ENCODE measurements at places on chromosomes 2 and 18. TPM values are rescaled to one million over a fixed set of nuclear protein-coding genes. Genes with fewer than 3 reads are reported as not detected.
A peak's percentile ranks its signal among the peaks of the same experiment; 100 is the strongest.

Gene POTEJ
- 1.8 TPM for total RNA-seq

Gene CNTNAP5
- total RNA-seq: 0.03 TPM

GRCh38 chr2:69798909-69799526 lies 30.4 kb upstream of the GMCL1 start:
- peaks cover 5% of the 10 kb centered on the region for H3K4me1 ChIP-seq
- peak; percentile 26 for DNase-seq
- no peak overlapping the region for H3K4me3 ChIP-seq
- no peaks in the 10 kb centered on the region for H3K27me3 ChIP-seq
- H3K36me3 ChIP-seq: no peaks in the 10 kb centered on the region

- H3K27ac ChIP-seq: no peak overlapping the region
- H3K36me3 ChIP-seq: no peaks in the 10 kb centered on the region
- no peak overlapping the region for H3K4me3 ChIP-seq
- H3K4me1 ChIP-seq: peaks cover 4% of the 10 kb centered on the region
- H3K27me3 ChIP-seq: no peaks in the 10 kb centered on the region
Observed at GRCh38 chr2:46943881-46944798, 28.5 kb upstream of the MCFD2 start.

DNA sequence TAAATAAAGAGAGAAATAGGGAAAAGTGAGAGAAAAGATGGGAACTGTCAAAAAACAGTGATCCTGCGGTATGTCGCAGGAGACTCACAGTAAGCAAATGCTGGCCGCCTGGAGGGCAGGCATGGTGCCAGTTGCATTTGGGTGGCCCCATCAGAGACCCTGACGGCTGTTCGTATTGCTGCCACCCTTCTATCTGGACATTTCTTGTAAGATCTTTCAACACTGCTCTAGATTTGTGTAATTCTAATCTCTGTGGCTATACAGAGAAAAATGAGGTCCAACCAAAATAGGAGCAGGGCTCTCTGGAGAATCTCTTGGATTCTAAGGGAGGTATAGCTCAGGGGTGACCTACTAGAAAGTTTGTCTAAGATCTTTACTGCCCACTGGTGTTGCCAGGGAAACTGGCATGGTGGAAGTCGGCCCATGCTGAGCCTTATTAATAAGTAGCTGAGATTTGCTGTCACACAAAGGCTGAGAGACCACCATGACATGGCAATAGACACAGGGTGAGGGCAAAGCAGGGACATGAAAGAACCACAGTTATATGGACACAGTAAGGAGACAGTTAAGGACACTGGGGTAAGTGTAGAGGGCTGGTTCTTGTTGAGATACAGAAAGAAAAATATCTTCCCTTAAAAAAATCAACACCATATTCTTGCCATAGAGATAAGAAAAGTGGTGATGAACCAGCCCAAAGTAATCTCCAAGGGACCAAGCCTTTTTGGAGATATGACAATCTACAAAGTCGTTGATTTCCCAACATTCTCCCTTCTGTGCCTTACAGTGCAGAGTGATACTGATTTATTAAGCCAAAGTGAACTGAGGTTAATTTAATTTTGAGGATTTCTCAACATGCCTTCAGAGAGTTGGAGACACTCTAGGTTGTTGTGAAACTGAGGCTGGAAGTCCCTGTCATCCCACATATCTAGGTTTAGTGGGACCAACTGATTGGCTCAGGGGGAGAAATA lies 26.4 kb upstream of the FZD7 start:
- peak; percentile 82 for DNase-seq
- H3K27ac ChIP-seq: no peak overlapping the region
- no peaks in the 10 kb centered on the region for H3K36me3 ChIP-seq
- H3K4me3 ChIP-seq: no peak overlapping the region

DNA sequence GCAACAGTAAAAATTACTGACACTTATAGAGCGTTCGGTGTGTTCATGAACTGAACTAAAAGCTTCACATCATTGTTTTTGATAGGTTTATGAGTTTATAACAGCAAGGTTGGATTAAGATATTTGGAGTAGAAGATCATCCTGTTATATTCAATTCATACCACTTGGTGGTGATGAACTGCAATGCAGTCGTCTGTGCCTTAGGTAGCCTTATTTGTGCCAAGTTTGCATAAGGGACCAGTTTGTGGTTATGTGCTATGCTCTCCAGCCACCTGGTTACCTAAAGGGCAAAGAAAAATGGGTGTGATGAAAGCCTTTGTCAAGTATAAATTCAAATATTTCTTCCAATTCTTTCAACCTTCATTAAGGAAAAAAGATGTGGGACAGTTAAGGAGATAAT lies 150.9 kb upstream of the KCNH7 start:
- no peak for DNase-seq
- no peak overlapping the region for H3K27ac ChIP-seq
- H3K27me3 ChIP-seq: no peaks in the 10 kb centered on the region
- no peaks in the 10 kb centered on the region for H3K4me1 ChIP-seq
- H3K36me3 ChIP-seq: no peaks in the 10 kb centered on the region

DNA sequence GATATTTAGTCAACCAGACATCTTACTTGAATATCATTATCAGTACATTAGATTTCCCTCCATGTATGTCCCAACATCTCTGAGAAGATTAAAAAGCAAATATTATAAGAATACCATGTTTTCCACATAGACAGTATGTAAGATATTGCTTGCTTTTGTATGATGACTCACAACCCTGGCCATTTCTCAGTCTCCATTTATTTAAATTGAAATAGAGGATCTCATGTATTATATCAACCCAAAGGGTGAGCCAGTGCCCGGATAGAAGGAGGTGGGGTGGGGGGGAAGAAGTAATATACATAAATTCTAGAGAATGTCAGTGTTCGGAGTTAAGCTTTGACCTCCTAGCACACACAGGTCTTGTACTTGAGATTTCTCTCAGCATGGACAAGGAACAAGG lies 109.6 kb downstream of the KYNU start:
- no peaks in the 10 kb centered on the region for H3K4me1 ChIP-seq
- H3K27me3 ChIP-seq: no peaks in the 10 kb centered on the region
- H3K27ac ChIP-seq: no peak overlapping the region
- no peaks in the 10 kb centered on the region for H3K36me3 ChIP-seq
- no peak for DNase-seq
- no peak overlapping the region for H3K4me3 ChIP-seq

DNA sequence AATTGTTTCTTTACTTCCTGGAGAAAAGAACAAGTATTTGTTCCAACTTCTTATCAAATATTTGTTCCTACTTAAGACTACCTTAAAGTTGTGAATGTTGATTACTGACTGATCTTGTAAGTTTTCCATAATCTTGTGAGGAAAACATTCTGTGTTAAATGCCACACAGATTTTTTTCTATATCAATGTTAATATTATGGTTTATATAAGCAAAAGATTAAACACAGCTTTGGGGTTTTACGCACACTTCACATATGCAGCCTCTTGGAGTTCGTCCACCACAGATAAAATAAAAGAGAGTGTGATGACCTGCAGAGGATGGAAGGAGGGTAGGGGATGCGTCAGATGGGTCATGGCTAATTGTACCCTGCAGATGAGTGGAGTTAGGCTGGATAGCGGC lies 780.0 kb upstream of the SALL3 start:
- no peak overlapping the region for H3K27ac ChIP-seq
- H3K27me3 ChIP-seq: no peaks in the 10 kb centered on the region

- DNase-seq: no peak
- no peak overlapping the region for H3K27ac ChIP-seq
- H3K27me3 ChIP-seq: no peaks in the 10 kb centered on the region
- H3K4me3 ChIP-seq: no peak overlapping the region
- no peaks in the 10 kb centered on the region for H3K36me3 ChIP-seq
- peaks cover 2% of the 10 kb centered on the region for H3K4me1 ChIP-seq
Observed at GRCh38 chr2:216727346-216728122, 32.2 kb upstream of the IGFBP5 start.

- DNase-seq: no peak
- H3K4me1 ChIP-seq: no peaks in the 10 kb centered on the region
- no peaks in the 10 kb centered on the region for H3K27me3 ChIP-seq
- no peak overlapping the region for H3K27ac ChIP-seq
- no peaks in the 10 kb centered on the region for H3K36me3 ChIP-seq
Observed at GRCh38 chr2:240444464-240444863, 9.0 kb downstream of the GPC1 start.

Gene RTP5
- total RNA-seq: 0.09 TPM

Gene SPDYA
- 6.9 TPM for total RNA-seq

GRCh38 chr2:64213532-64214275 lies 69.5 kb upstream of the PELI1 start:
- DNase-seq: no peak
- H3K36me3 ChIP-seq: no peaks in the 10 kb centered on the region
- no peaks in the 10 kb centered on the region for H3K27me3 ChIP-seq
- peaks cover 13% of the 10 kb centered on the region for H3K4me1 ChIP-seq

DNA sequence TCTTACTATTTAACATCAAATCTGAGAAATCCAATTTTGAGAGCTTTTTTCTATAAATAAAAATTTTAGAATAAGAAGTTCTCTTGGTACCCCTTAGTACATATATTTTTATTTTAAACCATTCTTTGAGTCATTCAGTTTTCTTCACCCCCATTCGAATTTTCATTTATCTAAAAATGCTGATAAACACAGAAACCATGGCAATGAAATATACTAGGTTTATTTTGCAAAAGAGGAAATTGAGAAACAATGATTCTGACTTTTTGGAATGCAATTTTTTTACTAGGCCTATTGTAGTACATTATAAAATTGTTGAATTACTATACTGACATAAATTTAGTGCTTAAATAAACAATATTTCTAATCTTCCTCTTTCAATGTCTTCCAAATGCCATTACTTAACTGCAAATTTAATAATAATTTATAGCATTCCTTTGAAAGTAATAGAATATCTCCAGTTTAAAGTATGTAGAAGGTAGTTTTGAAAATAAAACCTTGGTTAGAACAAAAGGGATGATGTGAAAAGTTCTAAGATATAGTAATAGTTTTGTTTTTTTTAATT lies 46.3 kb downstream of the TANK start:
- peaks cover 7% of the 10 kb centered on the region for H3K36me3 ChIP-seq
- no peaks in the 10 kb centered on the region for H3K27me3 ChIP-seq
- no peak overlapping the region for H3K4me3 ChIP-seq
- peaks cover 2% of the 10 kb centered on the region for H3K4me1 ChIP-seq
